ENCODE measurements at places on chromosomes 3 and 15. TPM values are rescaled to one million over a fixed set of nuclear protein-coding genes. Genes with fewer than 3 reads are reported as not detected.

Gene REC114
- not detected for total RNA-seq

DNA sequence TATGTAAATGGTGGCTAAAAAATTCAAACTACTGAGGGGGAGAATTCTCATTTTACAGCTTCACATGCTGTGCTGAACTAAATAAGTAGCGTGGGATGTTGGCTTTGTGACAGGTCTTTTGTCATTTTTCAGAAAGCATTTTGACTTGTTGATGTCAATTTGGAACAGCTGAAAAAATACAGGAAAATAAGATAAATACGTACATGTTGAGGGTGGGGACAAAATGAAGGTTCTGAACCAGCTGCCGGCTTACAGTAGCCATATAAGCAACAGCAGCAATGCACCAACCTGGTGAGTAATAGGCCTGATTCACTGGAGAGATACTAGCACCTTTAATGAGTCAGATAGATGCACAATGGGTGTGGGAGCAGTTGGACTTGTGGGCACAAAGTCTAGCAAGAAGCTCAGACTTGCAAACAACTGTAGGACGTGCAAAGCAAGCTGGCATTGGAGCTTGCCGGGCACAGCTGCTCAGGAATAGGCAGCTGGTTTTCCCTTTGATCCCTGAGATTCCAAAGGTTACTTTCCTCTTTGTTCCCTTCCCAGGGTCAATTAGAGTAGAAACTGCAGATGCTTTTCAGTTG, 12.9 kb downstream of the B3GNT5 start:
- peak; percentile 26 for DNase-seq

DNA sequence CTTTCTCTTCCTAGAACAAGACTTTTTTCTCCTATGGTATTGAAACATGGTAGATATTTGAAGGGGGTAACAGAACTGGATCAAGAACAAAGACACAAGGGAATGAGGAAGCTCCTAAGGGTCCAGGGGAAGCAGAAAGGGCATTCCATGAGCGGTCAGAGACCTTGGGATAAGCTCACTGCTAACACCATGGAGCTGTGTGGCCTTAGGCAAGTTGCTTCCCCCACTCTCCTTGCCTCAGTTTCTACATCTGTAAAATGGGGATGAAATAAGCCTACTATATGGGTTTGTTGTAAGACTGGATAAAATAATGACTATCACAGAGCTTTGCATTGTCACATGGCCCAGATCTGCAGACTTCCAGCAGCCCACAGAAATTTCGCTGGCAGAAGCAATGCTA, 139.8 kb downstream of the OPA1 start:
- no peak for DNase-seq

Gene GRK7
- total RNA-seq = 0.18 TPM

Data from uterus (tissue), 4 donors.